ENCODE measurements at places on chromosomes 2 and 18.

DNA sequence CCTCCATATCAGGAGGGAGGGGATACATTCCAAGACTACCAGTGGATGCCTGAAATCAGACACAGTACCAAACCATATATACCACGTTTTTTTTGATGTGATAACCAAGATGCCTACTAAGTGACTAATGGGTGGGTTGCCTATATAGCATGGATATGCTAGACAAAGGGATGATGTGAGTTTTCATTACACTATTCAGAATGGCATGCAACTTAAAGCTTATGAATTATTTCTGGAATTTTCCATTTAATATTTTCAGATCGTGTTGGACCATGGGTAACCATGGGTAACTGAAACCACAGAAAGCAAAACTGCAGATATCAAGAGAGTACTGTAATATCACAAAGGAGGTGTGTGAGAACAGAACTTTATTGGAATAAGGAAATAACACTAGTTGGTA lies 39.6 kb upstream of the CRACDL start:
- no peak for DNase-seq
- H3K4me1 ChIP-seq, result no peaks in the 10 kb centered on the region
- H3K36me3 ChIP-seq, result no peaks in the 10 kb centered on the region
- H3K27me3 ChIP-seq, result no peaks in the 10 kb centered on the region
- no peak overlapping the region for H3K4me3 ChIP-seq

- no peaks in the 10 kb centered on the region for H3K27me3 ChIP-seq
- no peak overlapping the region for H3K27ac ChIP-seq
- H3K36me3 ChIP-seq, result no peaks in the 10 kb centered on the region
- no peak for DNase-seq
- no peaks in the 10 kb centered on the region for H3K4me1 ChIP-seq
These were observed 311.6 kb upstream of the REV1 start for GRCh38 chr2:99801327-99801901.

DNA sequence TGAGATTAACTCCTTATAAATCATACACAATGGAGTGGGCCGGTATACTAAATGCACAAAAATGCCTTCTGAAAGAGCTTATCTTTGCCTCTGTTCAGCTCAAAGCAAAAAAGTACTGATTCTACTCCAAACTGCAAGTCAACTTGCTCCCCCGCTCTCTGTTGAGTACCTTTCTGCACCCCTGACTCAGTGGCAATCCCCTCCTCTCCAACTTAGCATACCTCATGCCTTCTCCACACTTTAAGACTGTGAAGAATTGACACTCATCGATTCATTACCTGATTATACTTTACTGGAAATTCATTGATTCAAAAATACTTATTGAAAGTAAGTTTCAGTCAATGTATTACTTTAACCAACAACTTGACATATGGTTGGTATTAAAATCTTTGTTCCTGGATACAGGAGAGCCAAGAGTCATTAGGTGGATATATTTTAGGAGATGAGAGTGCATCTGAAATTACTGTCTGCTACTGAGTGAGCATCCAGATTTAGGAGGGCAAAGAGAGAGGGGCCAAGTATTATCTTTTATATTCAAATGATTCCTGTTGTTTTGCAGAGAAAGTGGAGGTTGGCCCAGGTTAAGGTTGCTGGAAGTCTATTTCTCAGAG lies 187.7 kb downstream of the ICOS start:
- H3K36me3 ChIP-seq, result no peaks in the 10 kb centered on the region
- no peak overlapping the region for H3K27ac ChIP-seq
- no peaks in the 10 kb centered on the region for H3K4me1 ChIP-seq
- H3K27me3 ChIP-seq, result no peaks in the 10 kb centered on the region
- no peak for DNase-seq

- no peaks in the 10 kb centered on the region for H3K36me3 ChIP-seq
- no peaks in the 10 kb centered on the region for H3K4me1 ChIP-seq
- H3K27ac ChIP-seq, result no peak overlapping the region
- DNase-seq, result no peak
- no peak overlapping the region for H3K4me3 ChIP-seq
- H3K27me3 ChIP-seq, result no peaks in the 10 kb centered on the region
These were observed 27.6 kb downstream of the LDLRAD4 start for GRCh38 chr18:13246121-13246520.

DNA sequence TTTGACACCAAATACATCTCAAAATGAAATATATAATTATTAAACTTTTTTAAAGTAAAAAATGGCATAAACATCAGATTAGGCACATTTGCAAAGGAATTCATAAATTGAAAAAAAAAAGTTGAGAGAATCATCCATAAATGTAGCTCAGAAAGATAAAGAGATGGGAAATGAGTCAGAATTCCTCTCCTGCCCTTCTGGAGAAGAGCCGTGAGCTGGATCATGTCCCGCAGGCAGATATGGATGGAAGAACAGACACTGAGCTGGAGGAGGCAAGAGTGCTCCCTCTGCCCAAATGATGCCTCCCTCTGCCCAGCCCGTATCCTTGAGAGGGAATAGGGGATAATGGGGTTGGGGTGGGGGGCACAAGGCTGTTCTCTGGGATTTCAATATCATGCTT lies 190.9 kb downstream of the TFCP2L1 start:
- no peak for DNase-seq
- no peak overlapping the region for H3K4me3 ChIP-seq
- H3K27me3 ChIP-seq, result no peaks in the 10 kb centered on the region
- H3K4me1 ChIP-seq, result peaks cover 4% of the 10 kb centered on the region
- no peak overlapping the region for H3K27ac ChIP-seq

DNA sequence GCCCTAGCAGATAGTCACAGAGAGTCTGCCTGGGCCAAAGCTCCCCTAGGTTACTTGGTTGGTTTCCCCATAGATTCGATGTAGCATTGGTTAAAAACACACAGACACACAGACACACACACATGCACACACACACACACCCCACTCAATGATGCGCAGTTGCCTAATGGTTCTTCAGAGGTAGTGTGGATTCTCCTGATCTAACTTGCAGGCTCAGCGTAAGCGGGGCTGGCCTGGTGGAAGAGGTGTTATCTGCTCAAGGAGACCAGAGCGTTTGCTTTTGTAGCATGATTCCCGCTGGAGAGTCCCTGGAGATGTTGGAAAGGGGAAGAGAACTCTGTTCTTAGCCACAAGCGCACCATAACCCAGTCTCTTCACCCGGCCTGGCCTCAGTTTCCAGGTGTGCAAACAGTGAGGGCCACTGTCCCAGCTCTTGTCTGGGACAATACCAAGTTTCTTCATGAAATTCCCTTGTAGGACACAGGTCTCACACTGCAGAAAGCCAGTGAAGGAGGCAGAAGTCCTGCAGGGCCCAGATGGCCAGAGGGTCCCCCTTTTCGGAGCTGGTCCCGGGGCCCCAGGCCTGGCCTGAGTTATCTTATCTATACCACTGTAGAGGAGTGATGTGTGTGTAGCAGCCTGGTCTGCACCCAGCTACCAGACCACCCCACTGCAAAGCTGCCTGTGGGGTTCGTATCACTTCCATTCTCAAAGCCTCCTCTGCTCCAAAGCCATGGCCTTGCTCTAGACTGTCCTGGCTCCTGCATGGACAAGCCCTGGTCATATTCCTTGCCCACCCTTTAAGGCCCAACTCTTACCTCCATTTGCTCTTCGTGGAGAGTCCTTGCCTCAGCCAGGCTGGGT lies 3.7 kb downstream of the ACKR3 start:
- peaks cover 30% of the 10 kb centered on the region for H3K4me1 ChIP-seq
- no peaks in the 10 kb centered on the region for H3K36me3 ChIP-seq
- peak overlapping the region; percentile 75 for H3K4me3 ChIP-seq
- H3K27me3 ChIP-seq, result no peaks in the 10 kb centered on the region

DNA sequence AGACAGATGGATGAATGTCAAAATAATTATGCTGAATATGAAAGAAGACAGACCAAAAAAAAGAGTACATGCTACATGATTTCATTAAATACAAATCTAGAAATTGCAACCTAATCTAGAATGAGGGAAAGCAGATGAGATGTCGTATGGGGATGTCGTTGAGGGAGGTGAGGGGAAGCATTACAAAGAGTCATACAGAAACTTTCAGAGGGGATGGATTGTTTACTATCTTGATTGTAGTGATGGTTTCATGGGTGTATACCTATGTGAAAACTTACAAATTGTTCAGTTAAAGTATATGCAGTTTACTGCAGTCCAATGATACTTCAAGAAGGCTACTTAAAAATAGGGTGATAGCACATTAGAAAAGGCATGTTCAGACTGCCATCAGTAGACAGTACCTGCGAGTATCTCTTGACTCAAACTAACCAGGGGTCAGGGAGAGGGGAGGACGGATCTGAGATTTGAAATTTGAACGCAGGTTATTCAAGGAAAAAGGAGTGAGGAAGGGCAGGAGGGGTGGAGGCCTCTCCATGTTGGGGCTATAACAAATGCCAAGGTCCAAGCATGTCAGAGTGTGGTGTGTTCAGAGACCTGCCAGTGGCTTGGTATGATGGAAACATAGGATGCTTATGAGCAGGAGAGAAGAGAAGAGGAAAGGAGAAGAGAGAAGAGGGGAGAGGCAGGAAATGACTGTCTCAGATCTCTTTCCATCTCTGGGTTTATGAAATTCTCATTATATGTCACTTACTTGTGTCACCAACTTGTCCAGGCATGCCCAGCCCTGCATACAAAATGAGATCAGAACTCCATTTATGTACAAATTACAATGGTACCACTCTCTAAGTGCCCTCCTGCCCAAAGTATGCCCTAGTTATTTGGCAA lies 257.3 kb upstream of the CXCR4 start:
- H3K36me3 ChIP-seq, result no peaks in the 10 kb centered on the region
- no peaks in the 10 kb centered on the region for H3K27me3 ChIP-seq
- H3K4me1 ChIP-seq, result no peaks in the 10 kb centered on the region
- no peak overlapping the region for H3K27ac ChIP-seq
- no peak for DNase-seq

GRCh38 chr2:9031246-9031645 lies 27.8 kb upstream of the MBOAT2 start:
- H3K27ac ChIP-seq, result no peak overlapping the region
- no peak for DNase-seq
- no peaks in the 10 kb centered on the region for H3K36me3 ChIP-seq
- H3K4me1 ChIP-seq, result no peaks in the 10 kb centered on the region
- no peak overlapping the region for H3K4me3 ChIP-seq

- H3K4me1 ChIP-seq, result no peaks in the 10 kb centered on the region
- no peaks in the 10 kb centered on the region for H3K27me3 ChIP-seq
- H3K4me3 ChIP-seq, result no peak overlapping the region
- H3K36me3 ChIP-seq, result no peaks in the 10 kb centered on the region
- no peak for DNase-seq
These were observed 345.5 kb downstream of the ERBB4 start for GRCh38 chr2:212193056-212193455.

DNA sequence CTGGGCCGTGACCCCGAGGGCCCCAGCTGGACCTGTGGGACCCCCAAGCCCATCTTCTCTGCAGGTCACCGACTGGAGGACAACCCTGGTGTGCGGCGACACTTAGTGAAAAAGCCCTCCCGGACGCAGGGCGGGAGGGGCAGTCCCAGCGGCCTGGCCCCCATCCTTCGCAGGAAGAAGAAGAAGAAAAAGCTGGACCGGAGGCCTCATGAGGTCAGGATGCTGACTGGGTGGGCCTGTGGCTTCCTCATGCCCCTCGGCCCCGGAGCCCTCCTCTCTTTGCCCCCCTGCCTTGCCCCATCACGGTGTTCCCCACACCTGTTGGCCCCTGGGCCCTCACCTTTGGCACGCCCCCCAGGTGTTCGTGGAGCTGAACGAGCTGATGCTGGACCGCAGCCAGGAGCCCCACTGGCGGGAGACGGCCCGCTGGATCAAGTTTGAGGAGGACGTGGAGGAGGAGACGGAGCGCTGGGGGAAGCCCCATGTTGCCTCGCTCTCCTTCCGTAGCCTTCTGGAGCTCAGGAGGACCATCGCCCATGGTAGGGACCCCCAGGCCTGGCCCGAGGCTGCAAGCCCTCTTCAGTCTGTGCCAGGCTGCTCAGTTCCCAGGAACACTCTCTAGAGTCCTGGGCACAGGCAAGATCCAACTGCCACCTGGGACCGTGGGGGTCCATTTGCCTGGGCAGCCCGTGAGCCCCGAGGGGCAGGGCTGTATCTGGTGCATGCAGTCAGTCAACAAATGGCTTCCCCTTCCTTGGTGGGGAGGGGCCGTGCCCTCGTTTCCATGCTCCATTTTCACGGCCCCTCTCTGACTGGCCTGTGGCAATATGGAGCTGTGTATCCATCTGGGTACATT lies 4.7 kb downstream of the SLC4A3 start:
- H3K36me3 ChIP-seq, result no peaks in the 10 kb centered on the region
- H3K4me1 ChIP-seq, result peaks cover 3% of the 10 kb centered on the region
- H3K27me3 ChIP-seq, result no peaks in the 10 kb centered on the region
- no peak for DNase-seq

GRCh38 chr2:47076586-47077441 lies 78.3 kb downstream of the STPG4 start:
- no peaks in the 10 kb centered on the region for H3K27me3 ChIP-seq
- peak; percentile 72 for DNase-seq
- no peak overlapping the region for H3K4me3 ChIP-seq
- H3K27ac ChIP-seq, result peak overlapping the region; percentile 91
- H3K4me1 ChIP-seq, result peaks cover 62% of the 10 kb centered on the region

- H3K27ac ChIP-seq, result no peak overlapping the region
- DNase-seq, result no peak
- H3K36me3 ChIP-seq, result peaks cover 17% of the 10 kb centered on the region
- no peak overlapping the region for H3K4me3 ChIP-seq
These were observed 30.2 kb downstream of the TGFBRAP1 start for GRCh38 chr2:105299290-105299689.
